COR-L47 (cell line): ENCODE measurements at places on chromosomes 7 and 10.

- DNase-seq: no peak
These were observed 13.0 kb upstream of the C1GALT1 start for GRCh38 chr7:7169296-7169695.

- no peak for DNase-seq
These were observed 59.6 kb upstream of the TRIM24 start for GRCh38 chr7:138400400-138400886.

- DNase-seq: no peak
These were observed 16.9 kb upstream of the ANKRD1 start for GRCh38 chr10:90937645-90938258.

- DNase-seq: no peak
These were observed 54.8 kb downstream of the CADPS2 start for GRCh38 chr7:122831436-122831835.

GRCh38 chr10:46326066-46326465 is 39.3 kb downstream of the ANTXRL start:
- no peak for DNase-seq

DNA sequence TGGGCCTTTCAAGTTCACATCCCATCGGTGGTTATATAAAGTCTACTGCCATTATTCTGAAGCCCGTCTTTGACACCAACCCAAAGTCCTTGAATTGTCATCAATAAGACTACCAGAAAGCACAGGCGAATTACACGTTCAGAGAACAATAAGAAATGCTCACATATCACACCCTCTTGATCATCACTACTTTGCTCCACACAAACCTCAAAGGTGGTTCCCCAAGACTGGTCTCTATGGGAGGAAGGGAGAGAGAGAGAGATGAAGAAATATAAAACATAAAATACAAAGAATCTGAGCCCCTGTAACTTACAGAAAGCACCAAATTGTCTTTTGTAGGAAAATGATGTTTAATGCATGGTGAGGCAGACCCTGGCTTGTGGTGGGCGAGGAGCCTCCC is 4.4 kb downstream of the HIPK2 start:
- no peak for DNase-seq

- DNase-seq: no peak
These were observed 254.8 kb downstream of the HTR7 start for GRCh38 chr10:90602862-90603610.

GRCh38 chr7:6332386-6332785 is 60.0 kb upstream of the CYTH3 start:
- no peak for DNase-seq

GRCh38 chr10:121687095-121687813 is 89.0 kb upstream of the FGFR2 start:
- DNase-seq: no peak
